ENCODE measurements at places on chromosomes 4 and X.

DNA sequence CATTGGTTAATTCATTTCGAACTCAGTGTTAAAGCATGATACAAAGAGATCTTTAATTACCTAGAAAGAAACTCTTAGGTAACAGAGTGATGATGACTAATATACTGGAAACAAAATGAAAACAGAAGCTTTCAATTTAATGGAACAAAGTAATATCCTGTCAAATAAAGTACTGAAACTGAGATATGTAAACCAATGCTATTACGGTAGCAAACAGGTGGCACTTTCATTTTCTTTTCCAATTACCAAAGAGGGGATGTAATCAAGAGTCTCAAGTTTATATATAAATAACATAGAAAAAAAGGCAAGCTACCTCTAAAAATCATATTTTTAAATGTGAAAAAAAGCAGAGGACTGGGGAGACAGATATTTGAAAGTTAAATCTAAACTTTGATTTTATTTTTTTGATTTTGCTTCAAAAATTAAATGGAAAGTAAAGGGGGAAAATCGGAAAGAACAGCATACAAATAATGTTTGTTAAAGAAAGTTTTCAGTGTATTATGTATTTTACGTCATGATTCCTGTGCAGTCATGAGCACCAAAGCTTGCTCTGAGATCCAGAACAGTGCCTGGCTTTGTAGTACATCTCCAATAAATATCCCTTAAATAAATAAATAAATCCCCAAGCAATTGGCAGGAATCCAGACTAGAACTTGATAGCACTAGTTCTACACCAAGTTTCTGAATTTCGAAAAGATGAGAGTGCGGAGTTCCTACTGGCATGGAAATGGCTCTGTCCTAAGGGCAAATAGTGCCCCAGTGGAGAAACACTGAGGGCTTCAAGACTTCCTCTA lies 25.0 kb upstream of the RAPGEF2 start:
- no peak for DNase-seq

- DNase-seq = no peak
Observed at GRCh38 chr4:79184476-79184875, 141.4 kb downstream of the NAA11 start.

- DNase-seq = no peak
Observed at GRCh38 chr4:109214622-109215301, 87.7 kb downstream of the COL25A1 start.

- no peak for DNase-seq
Observed at GRCh38 chr4:6824071-6824470, 41.5 kb downstream of the KIAA0232 start.
